ENCODE measurements at places on chromosomes 5 and 9.

DNA sequence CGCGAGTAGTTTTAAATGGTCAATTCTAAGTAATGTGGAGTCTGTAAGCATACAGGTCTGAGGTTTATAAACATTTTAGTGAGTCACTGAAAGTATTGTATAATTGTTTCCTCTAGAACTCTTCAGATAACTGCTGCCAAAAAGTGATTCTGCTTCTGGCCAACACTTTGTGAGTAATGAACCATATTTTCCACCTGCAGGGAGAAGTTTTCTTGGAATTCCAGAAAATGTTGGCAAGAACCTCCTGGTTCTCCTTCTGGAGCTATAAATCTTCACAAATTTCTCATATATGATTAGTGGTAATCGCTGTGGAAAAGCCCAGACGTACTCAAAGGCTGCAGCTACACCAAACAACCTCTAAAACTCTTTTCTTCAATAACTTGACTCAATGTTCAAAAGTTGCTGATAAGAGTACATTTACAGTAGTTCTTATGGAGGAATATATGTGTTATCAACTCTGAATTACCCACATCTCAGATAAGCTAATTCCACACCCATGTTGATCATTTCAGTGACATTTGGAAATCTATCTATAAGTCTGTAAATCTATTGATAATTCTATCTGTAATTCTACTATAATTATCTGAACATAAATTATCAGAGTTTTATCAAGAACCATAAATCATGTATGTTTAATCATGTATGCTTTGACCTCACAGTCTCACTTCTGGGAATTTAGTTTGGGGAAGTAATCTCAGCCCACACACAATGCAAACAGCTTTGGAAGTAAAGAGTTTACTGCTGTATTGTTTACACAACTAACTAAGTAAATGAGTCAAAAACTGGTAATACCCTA, 74.1 kb downstream of the FNBP1 start:
- DNase-seq: no peak

GRCh38 chr9:94005272-94005901, 50.2 kb upstream of the BARX1 start:
- no peak for DNase-seq

DNA sequence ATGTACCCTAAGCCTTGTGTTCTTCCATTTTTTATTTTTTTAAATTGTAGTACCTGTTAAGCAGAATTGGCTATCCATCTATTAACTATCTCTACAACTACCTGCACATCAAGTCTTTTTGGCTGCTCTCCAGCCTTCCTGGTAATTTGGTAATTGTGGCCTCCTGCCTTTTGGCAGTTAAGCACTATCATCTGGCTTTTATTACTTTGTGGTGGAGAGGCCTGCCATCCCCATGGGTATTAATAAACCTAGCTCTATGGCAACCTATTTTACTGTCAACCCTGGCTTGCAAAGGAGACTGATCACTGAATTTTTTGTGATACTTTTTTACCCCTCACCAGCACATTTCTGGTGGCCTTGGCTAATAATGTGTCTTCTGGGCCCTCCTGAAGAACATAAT, 20.5 kb downstream of the SELENOP start:
- DNase-seq: no peak

DNA sequence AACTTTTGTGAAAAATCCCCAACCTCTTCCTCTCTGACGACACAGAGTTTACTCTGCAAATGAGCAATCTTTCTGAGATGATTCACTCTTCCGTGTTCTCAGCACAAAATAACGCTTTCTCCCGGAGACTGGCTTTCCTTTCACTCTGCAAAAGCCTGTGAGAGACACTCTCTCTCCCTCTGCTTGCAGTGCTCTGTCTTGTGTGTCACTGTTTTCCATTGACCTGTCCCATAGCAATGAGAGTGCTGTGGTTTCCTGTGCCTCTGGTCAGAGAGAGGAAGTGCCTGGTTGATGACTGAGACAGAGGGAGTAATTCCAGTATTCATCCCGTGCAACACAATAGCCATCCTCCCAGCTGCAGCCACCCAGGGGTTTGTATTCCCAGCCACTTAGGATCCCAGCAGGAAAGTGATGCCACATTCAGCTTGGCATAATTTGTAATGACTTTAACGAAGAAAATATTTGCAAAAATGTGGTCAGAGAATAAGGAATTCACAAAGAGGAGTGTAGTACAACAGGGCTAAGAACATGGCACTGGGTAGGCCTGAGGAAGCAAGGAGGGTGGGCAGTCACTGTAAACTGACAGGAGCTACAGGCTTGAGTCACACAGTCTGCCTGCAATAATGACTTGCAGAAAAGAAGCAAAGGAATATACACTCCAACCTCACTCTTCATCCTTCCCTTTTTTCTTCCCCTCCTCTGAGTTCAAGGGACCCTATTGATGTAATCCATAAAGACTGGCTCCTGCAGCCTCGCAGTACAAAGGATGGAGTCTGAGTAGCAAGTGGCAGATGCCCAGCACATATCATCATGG, 463.5 kb upstream of the RGMB start:
- DNase-seq: peak; percentile 35

GRCh38 chr5:177548495-177548894, 5.9 kb downstream of the FAM193B start:
- no peak for DNase-seq

All from aorta (tissue), 5 donors.